ENCODE measurements at places on chromosomes 11 and 22.
A peak's percentile ranks its signal among the peaks of the same experiment; 100 is the strongest.

DNA sequence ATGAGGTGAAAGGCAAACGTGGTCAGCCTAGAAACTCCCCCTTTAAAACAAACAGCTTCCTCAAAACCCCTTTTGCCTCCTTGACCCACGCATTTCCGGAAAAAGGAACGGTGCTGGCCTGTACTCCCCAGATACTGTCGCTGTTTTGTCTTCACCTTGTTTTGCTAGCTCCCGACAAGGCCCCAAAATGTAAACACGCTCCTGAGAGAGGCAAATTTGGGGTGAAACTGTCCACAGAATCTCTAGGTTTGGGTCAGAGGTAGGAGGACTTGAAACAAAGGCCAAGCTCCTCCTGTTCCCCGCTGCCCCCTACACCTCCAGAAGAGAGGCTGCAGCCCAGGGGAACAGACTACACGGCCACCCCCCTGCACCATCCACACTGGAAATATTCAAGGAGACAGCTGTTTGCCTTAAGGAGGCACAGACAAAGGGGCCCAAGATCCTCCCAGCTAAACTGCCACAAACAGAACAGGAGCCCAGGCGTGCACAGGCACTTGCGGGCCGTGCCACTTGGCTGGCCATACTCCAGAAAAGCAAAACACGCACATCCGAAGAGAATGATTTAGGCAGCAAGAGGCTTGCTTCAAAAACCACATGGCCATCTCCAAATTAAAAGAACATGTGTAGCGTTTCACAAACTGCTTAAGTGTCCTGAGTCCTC is 160.5 kb upstream of the GRK3 start:
- no peak for DNase-seq

DNA sequence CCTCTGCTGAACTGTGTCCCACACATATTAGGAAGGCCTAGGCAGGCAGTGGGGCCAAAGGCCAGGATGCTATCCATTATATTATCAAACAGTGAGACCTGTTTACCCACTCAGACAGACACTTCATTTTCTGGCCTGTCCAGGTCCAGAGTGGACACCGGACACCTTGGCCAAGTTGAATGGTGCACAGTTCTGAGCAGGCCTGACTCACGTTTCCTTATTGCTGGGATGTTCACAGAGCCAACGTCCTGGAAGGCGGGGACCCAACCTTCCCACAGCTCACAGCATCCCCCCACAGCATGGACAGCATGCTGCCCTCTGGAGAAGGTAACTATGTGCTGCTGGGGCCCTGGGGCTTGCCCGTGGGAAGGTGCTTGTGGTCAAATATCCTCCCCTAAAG is 86.6 kb downstream of the BTBD10 start:
- no peak for DNase-seq

DNA sequence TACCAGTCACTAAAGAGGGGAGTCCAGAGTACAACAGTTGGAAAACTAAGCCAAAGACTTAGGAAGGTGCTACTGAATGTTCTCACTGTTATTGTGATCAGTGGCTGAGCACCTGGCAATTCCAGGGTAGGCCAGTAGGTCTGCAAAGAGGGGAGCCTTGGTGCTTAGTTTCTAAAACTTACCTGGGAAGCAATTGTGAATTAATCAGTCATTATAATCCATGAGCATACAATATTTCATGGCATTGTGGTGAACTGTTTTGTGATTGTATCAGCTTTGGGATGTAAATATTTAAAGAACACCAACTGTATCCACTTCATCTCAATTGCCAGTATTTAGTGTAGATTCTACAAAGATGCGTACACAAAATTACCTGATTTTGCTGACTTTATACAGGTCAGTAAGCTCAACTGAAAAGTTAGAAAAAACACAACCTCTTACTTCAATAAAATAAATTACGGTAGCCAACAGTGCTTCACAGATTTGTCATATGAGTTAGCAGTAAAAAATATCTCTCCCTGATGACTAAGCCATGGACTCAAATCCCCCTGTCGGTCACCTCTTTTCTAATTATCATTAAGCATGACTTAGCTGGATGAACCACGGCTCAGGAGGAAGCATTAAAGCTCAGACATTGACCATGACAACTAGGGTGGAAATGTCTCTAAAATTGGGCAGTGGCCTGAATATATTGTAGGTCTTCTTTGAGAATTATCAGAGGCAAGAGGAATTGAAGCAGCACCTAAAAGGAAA is 30.8 kb upstream of the SORL1 start:
- no peak for DNase-seq

- DNase-seq: no peak
Measured at GRCh38 chr11:83097429-83098075, 25.9 kb upstream of the RAB30 start.

GRCh38 chr11:18314784-18315523 is 7.0 kb downstream of the HPS5 start:
- DNase-seq: no peak

- DNase-seq: no peak
Measured at GRCh38 chr22:50600967-50601668, 525 bp downstream of the MAPK8IP2 start.

- DNase-seq: no peak
Measured at GRCh38 chr11:69219991-69220390, 64.3 kb downstream of the SMIM38 start.

DNA sequence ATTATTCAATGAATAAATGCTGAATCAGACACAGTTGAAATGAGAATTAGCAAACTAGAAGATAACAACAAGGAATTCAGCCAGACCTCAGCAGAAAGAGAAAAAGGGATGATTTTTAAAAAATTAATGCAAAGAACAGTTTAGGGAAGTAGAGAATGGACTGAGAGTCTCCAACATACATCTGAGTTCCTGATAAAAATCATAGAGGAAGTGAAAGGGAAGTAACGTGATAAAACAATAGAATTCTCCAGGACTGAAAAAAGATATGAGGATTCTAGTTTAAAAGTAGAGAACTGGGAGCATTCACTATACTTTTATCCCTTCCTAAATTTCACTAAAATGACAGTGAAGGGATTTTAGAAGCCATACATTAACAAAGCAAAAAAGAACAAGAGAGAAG is 592.0 kb downstream of the SOX6 start:
- no peak for DNase-seq

- DNase-seq: no peak
Measured at GRCh38 chr11:6900327-6900999, 8.2 kb upstream of the OR2D2 start.

GRCh38 chr22:34108168-34108567 is 187.9 kb upstream of the LARGE1 start:
- DNase-seq: no peak

DNA sequence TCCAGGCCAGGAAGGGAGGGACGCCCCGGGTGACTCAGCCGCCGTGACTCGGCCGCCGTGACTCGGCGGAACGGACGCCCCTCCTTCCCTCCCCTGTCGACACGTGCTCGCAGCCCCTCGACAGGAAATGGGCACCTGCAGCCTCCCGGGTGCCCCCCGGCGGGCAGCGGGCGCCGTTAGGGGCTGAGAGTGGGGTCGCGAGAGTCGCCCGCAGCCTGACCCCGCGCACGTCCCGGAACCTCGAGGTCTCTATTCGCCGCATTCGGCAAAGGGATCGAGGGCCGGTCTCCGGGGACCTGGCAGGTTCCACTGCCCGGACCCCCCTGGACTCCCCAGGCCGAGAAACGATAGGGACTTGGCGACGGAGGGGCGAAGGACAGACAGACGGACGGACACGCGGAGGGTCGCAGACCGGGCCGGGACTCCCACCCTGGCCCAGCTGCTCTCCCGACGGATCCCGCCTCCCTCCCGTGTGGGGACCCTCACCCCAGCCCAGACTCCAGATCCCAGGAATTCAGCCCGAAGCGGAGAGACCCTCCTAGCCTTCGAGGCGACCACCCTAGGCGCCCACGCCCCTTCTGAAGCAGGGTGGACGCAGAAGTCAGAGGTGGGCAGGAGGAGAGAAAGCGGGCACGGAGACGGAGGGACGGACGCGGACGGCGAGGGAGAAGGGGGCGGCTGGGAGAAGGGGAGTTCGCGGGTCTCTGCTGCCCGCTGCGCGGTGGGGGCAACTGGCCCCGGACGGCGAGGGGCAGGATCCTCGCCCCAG is 648 bp downstream of the FOSL1 start:
- peak; percentile 59 for DNase-seq

GRCh38 chr22:19178657-19179496 is at the start of gene SLC25A1:
Gene SLC25A1 (minus strand): TSS chr22:19178736. CDS start chr22:19178673, 63 bp downstream.
- peak; percentile 85 for DNase-seq

DNA sequence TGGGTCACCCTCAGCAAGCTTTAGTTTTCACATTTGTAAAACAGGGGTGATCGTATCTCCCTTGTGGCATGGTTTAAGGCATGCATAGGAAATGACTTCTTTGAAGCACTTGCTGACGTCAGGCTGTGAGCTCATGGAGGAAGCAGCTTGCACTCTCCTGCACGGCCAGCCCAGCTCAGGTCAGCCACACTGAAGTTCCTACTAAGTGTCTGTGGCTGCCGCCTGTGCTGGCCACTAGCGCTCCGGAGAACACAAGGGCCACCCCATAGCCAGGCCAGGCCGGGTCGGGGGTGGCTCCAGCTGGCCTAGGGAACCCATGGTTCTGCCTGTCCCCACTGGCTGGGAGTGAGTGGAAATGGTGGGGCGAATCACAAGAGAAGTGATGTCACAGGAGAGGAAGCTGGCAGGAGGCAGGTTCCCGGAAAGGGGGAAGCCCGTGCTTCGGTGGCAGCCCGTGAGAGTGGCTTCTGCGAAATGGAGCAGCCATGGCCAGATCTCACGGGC is 28.2 kb downstream of the KCTD17 start:
- DNase-seq: peak; percentile 89

- DNase-seq: peak; percentile 12
Measured at GRCh38 chr11:4181782-4182721, 87.5 kb downstream of the RRM1 start.

DNA sequence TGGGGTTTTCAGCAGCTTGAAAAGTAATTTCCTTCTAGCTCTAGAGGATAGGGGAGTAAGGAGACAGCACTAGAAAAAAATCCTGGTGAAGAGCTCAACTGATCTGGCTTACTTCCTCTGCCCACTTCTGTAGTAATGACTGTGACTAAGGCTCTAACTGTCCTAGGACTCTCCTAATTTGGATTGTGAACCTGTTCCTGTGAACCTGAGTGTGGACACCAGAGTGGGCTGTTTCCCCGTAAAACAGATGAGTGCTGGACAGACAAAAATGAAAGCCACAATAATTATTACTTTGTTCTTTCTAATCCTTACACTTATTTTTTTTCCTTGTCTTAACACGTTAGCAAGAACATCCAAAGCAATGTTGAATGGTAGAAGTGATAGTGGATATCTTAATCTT is 154.1 kb downstream of the AASDHPPT start:
- no peak for DNase-seq

- no peak for DNase-seq
Measured at GRCh38 chr11:46390331-46391171, 1.0 kb downstream of the CHRM4 start.

- no peak for DNase-seq
Measured at GRCh38 chr22:30561402-30562189, 12.9 kb downstream of the GAL3ST1 start.

GRCh38 chr11:74466916-74467885 is at the start of gene KCNE3:
Gene KCNE3 (minus strand): TSS chr11:74467549. CDS start chr11:74457563, 9,986 bp downstream.
- DNase-seq: no peak

DNA sequence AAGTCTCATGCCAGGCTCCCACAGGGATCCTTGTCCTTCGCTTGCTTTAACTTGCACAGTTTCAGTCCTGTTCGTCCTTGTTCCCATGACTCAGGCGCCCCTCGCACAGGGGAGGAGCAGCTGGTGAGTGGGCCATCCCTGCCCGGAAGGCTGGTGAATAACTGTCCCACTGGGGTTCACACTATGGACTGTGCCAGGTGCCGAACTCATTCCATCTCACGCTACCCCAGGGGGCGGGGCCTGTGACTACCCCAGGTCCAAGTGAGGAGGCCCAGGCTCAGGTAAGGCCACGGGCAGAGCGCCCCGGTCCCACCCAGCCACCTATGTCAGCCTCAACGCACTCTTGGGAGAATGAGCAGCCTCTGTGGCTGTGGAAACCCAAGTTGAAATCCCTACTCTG is 7.2 kb upstream of the CARD10 start:
- no peak for DNase-seq

DNA sequence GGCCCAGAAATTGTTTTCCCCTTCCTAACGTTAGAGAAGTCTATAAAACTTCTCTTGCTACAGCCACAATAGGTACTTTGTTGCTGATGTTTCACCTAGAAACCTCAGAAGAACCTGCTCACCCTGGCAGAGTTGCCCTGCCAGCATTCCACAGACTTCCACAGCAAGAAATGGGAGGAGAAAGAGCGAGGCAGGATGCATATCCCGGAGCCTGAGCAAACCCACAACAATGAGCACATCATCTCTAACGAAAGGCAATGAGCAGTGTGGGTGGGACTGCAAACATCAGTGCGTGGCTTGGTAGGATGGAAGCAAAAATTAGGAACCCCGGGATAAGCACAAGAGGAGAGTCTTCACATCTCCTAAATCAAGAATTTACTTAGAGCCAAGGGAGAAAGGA is 892.3 kb downstream of the OPCML start:
- DNase-seq: no peak

DNA sequence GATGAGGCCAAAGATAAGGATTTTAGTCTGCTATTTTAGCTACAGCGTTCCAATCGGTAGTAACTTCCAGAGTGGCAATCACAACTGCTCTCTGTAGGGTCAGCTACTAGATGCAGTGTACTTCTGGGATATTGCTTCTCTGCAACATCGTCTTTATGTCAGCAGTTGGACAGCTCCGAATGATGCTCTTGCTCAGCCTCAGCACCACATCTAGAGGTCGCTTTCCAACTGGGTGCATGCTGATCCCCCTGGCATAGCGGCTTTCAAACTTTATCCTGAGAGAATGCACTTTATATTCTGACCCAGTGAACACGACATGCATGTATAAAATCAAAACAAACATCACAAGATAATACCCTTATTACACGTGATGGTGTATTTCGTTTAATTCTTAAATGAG is 219.6 kb downstream of the C11orf87 start:
- no peak for DNase-seq

GRCh38 chr11:35779409-35779808 is 116.8 kb downstream of the TRIM44 start:
- DNase-seq: no peak

DNA sequence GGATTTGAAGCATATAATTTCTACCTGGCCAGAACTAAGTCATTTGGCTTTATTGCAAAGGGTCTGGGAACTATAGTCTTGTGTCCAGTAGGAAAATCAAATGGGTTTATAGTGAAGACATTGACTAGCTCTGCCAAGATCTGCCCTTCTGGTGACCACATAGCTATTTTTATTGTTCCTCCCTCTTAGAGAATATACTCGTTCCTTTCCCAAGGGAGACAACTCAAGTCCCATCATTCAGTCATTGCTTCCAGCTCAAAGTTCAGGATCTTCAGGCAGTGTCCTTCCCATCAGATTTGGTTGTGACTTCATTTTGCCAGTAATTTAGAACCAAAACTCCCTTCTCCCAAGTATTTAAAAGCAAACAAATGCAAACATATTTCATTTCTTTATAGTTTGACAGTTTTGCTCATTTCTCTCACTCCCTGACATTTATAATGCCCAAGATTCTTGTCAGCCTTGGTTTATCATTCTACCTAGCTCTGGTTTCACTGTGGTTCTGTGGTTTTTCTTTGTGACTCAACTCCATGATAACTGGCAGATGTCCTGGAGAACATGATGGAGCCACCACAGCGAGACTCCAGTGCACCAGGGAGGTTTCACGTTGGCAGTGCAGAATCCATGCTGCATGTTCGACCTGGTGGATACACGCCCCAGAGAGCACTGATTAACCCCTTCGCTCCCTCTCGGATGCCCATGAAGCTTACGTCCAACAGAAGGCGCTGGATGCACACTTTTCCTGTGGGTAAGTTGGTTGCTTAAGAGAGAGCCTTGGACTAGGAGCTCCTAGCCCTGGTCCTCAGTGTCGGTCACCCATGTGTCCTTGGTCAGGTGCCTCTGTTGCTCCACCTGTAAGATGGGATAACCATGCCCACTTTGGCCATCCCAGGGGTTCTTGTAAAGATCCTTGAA is 64.9 kb downstream of the DEPDC5 start:
- no peak for DNase-seq
